Epithelial cell of prostate (primary cell): ENCODE measurements at places on chromosomes 16 and 17.

- no peak for DNase-seq
Measured at GRCh38 chr17:58153046-58153445, 4.9 kb downstream of the OR4D1 start.

DNA sequence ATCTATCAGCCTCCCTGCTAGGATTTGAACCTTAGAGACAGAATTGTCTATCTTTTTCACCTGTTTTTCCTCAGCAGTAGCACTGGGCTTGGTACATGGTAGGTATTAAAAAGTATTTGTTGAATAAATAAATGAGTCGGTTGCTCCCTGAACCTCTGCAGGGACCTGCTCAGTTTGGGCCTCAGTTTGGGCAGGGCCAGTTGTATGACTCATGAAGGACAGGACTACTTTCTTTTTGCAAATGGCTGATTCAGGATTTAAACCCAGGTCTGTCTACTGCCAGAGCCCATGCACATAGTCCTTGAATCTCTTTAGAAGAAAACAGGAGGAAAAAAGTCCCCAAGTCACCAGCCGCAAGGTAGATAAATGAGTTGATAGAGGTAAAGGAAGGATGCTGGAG lies 3.1 kb downstream of the MMP2 start:
- no peak for DNase-seq

GRCh38 chr16:53949715-53950410 lies 245.9 kb downstream of the FTO start:
- DNase-seq = no peak

DNA sequence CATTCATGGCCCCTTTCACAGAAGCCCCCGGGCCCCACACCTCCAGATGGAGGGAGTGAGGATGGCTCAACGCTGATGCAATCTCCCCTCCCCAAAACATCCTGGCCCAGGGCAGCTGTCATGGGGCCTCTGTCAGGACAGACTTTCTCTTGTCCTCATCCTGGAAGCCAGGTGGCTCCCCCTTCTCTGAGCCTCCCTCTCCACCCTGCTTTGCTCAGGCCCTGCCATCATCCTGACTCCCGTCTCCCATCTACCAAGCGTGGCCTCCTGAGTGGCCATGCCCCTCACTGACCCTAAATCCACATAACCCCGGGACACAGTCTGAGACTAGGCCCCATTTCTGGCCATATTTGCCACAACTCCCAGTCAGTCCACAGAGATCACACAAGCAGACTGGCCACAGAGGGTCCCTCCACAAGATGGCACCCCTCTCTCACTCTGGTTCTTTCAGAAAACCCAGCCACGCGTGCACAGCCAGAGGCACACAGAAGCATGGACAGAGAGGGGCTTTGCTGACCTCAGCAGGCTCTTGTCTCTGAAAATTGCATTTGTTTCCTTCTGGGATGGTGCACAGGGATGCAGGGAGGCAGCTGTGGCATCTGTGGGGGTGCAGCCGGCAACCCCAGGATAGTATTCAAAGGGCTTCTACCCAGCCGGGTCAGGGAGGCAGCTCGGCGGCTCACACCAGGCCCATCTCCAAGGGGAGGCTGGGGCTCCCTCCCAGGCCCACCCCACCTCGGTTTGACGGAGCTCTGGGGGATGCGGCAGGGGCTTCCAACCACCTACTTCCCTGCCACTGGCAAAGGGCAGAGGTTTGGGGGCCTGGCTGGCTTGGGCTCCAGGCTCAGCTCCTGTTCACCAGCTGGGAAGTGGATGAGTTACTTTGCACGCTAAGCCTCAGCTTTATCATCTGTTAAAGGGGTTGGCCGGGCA lies 16.9 kb downstream of the DOC2B start:
- DNase-seq = no peak

GRCh38 chr17:45241328-45242028 lies 19.8 kb downstream of the FMNL1 start:
- no peak for DNase-seq

DNA sequence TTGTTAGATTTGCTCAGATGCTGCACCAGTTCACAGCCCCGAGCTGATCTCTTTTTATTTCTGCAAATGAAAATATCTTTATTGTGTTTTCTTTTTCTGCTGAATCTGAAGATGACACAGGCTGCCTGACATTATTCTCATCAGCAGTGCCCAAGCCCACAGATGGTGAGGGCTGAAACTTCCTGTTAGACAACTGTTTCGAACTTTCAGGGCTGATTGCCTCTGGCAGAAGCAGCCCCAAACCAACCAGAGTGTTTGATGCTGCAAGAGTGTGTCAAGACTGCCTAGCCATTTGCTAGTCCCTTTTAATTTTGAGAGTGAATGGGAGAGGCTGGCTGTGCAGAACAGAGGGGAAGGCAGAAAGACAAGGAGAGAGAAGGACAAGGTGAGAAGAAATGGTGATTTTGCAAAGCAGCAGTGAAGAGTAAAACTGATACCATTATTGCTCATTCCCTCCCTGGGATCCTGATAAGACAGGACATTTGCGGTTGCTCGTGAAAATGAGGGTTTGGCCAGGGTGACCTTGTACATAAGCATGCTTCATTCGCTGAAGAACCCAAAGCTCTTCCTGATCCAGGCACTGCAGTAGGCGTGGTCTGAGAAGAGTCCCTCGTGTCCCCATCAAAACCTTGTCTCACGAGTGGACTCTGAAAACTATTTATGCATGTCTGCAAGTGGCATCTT lies 77.2 kb downstream of the TMEM114 start:
- no peak for DNase-seq

- no peak for DNase-seq
Measured at GRCh38 chr16:46713634-46714033, 24.2 kb downstream of the ORC6 start.

DNA sequence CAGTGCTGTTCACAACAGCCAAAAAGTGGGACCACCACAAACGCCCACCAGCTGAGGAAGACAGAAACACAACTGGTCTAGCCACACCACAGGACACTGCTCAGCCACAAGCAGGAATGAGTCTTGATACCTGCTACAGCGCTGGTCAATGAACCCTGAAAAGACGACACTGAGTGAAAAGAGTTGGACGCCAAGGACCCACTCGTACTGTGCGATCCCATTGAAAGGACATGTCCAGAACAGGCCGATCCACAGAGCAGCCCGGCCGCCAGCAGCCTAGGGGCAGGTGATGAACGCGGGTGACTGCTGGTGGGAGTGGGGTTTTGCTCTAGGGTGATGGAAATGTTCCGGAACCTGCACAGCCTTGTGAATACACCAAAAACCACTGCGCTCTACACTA lies 10.6 kb upstream of the SLC38A8 start:
- DNase-seq = no peak

- DNase-seq = no peak
Measured at GRCh38 chr16:11010575-11011221, 66.3 kb downstream of the CLEC16A start.

- DNase-seq = no peak
Measured at GRCh38 chr17:43353393-43353792, 45.4 kb upstream of the ARL4D start.

DNA sequence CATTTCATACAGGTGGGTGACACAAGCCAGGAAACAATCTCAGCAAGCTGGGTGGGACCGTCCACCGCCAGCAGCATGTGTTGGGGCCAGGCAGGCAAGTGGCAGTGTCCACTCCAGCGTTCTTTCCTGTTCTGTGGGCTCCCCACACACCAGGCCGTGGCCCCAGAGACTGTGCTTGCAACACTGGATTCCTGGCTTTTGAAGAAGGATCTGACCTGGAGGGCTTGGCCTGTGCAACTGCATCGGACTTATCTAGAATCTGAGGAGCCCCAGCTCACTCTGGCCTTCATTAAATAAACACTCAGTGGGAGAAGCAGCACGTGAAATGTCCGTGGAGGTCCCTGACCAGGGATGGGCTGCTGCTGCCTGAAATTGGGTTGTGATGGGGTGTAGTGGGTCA lies 3.2 kb downstream of the KSR1 start:
- DNase-seq = no peak

- DNase-seq = no peak
Measured at GRCh38 chr16:79980650-79981521, 380.3 kb upstream of the MAF start.

GRCh38 chr17:68576811-68577496 lies 24.2 kb downstream of the FAM20A start:
- DNase-seq = no peak

DNA sequence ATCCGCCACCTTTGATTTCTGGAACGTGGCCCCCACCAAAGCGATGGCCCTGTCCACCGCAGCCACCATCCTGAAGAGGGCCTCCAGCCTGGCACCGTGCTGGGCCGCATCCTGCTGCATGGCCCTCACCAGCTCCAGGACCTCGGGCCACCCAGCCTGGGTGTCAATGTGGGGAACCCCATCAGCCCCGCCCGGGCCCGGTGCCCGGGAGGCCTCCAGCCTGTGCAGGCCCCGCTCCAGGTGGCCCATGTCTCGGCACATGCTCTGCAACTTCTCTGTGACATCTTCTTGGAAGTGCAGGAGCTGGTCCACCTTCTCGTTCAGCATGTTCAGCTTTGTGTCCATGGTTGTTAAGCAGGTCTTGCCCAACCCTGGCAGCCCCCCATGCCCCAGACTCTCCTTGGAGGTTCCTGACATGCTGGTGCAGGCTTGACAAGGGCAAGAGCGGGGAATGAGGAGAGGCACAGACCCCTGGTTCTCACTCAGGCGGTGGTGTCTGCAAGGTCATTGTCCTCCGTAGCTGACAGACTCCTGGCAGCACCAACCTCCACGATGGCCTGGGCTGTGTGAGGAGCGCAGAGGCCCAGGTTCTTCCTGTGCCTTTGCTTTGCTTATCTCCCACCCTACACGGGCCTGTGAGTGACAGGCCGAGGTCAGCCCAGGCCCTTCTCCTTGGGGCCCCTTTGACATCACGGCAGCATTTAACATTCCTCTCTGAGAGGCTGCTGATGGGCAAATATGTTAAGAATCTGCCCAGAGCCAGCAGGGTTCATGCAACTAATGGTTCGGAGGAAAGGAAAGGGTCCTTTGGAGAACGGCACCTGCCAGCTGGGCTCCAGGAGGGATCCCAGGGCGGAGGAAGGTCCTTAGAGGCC lies at the start of gene MYLK3:
Gene MYLK3 (minus strand): TSS at position 568 of the 875 bp plus-strand sequence. CDS start 151 bp downstream, at position 417.
- no peak for DNase-seq

- no peak for DNase-seq
Measured at GRCh38 chr17:60091109-60091508, 12.4 kb upstream of the HEATR6 start.

- no peak for DNase-seq
Measured at GRCh38 chr17:71765437-71765836, 355.4 kb upstream of the SOX9 start.

DNA sequence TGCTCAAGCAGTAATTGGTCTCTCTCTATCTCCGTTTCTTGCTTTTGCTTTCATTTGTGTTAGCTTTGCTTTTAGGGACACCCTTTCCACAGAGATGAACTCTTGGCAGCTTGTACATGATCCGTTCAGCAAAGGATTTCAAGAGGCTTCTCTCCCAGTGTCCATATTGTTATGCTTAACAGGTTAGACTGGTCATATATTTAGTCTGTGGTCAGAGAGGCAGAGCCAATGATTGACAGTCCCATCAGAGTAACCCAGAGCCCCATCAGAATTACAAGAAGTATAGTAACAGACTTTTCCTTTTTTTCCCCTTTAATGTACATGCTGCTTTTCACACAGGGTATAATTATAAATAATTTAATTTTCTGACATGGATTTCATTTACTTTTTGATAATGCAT lies 34.4 kb downstream of the GDPD1 start:
- DNase-seq = no peak

DNA sequence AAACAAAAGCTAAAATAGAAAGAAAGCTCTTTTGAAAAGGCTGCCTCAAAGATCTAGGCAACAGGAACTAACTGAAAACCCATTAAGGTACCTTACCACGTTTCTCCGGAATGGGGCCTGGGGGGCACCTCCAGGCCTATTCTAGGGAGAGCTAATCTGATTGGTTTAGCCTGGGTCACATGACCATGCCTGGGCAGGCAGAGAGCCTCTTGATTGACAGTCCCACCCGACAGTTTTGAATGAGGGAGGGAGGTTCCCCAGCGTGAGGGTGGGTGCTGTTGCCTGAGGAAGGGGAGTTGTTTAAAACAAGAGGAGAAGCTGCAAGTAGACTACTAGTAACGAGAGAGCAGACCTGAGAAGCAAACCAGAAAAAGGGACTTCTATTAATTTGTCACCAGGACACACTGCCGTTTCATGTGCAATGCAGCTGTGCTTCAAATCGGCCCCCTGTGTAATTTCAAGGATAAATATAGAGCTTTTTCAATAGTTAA lies 143.4 kb upstream of the HS3ST2 start:
- DNase-seq = no peak

DNA sequence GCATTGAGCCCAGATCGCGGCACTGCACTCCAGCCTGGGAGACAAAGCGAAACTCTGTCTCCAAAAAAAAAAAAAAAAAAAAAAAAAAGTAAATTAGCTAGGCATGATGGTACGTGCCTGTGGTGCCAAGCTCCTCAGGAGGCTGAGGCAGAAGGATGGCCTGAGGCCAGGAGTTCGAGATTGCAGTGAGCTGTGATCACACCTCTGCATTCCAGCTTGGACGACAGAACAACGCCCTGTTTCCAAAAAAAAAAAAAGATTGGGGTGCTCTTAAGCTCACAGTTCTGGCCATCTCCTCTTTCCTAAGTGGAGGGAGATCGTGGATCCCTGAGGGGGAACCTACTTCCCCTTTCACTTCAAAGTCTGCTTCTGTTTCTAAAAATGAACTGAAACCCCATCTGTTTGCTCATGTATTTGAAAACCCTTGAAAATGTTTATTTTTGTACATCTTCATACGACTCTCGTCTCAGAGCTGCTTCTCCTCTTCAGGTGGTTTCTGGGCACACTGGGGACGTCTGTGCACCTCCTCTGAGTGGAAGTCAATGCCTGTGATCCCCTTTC lies 138.8 kb downstream of the PRKCA start:
- no peak for DNase-seq

GRCh38 chr16:25411396-25412081 lies 153.9 kb upstream of the ZKSCAN2 start:
- DNase-seq = no peak

DNA sequence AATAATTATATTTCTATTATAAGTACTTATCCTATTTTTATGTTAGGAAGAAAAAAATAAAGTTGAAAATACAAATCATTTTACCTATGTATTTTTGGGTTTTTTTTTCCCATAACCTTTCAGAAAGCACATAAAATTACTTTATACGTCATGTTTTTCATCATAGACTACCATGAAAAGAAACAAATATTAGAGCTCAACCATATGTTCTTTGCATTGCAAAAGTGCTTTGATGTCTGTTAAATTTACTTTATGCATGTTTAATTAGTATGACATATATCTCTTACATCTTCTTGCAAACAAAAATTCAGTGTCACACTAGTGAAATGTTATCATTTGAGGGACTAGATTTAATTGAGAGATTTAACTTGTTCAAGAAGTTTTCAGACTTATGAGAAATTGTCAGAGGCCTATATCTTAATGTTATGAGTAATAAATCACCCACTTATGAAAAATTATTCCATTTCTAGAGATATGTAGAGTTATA lies 24.0 kb downstream of the BRIP1 start:
- DNase-seq = no peak

DNA sequence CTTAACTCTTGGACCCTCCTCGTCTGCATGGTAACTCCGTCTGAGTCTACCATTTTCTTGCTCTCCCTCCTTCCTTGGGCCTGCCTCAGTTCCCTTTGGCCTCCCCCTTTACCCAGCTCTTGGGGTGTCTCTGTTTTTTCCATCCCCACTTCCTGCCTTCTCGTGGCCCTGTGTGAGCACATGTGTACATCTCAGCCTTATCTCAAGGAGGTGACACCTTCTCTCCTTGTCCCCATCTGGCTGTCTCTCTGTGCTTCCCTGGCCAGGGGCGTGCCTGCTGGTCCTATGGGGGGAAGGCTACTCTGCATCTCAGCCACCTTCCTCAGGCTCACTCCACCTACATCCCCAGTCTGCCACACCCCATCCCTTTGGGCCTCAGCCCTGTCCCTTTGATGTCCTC lies 6.6 kb downstream of the CTF1 start:
- no peak for DNase-seq
